Mammary microvascular endothelial cell (primary cell): ENCODE measurements at places on chromosomes 4 and X. TPM values are rescaled to one million over a fixed set of nuclear protein-coding genes. Genes with fewer than 3 reads are reported as not detected.

Gene AP1S2
- total RNA-seq = 93.1 and 102 TPM in 2 replicates

Gene RPS6KA3
- 63.8 and 68.8 TPM in 2 replicates for total RNA-seq

Gene EVC
- total RNA-seq = 9.1 and 9.3 TPM in 2 replicates

Gene RTL3
- total RNA-seq = 0.20 TPM in 2 replicates

Gene ARMCX5
- total RNA-seq = 14.1 and 16.1 TPM in 2 replicates

Gene PPM1K
- total RNA-seq = 5.1 and 6.3 TPM in 2 replicates

Gene AKAP14
- total RNA-seq = not detected in 2 replicates

Gene CA5B
- 3.3 and 3.7 TPM in 2 replicates for total RNA-seq

Gene GAGE1
- not detected in 2 replicates for total RNA-seq

Gene ZNF732
- 1.6 and 2.0 TPM in 2 replicates for total RNA-seq

Gene BST1
- 58.4 and 61.7 TPM in 2 replicates for total RNA-seq

Gene POLN
- total RNA-seq = 1.2 and 1.5 TPM in 2 replicates

Gene IGSF1
- total RNA-seq = not detected in 2 replicates

Gene SRPK3
- under 0.01 TPM in 1 of 2 replicates, not detected in the other for total RNA-seq

Gene GYPE
- total RNA-seq = 0.07 and 0.15 TPM in 2 replicates

Gene MAGEA4
- not detected in 2 replicates for total RNA-seq

Gene GPAT3
- 3.2 and 4.5 TPM in 2 replicates for total RNA-seq

Gene ACOX3
- 23.1 and 25.0 TPM in 2 replicates for total RNA-seq

Gene GABRG1
- not detected in 2 replicates for total RNA-seq

Gene MYOZ2
- total RNA-seq = 0.05 and 0.13 TPM in 2 replicates

Gene DGKK
- not detected in 2 replicates for total RNA-seq

Gene COX7B2
- not detected in 2 replicates for total RNA-seq

Gene GAB1
- total RNA-seq = 4.6 and 5.5 TPM in 2 replicates

Gene ANKRD37
- 4.0 and 10.1 TPM in 2 replicates for total RNA-seq
